ENCODE measurements at places on chromosomes 6 and 20.

GRCh38 chr20:51284871-51285270 lies 257.6 kb downstream of the NFATC2 start:
- DNase-seq = no peak

GRCh38 chr6:70353448-70353847 lies 50.6 kb upstream of the COL9A1 start:
- DNase-seq = no peak

DNA sequence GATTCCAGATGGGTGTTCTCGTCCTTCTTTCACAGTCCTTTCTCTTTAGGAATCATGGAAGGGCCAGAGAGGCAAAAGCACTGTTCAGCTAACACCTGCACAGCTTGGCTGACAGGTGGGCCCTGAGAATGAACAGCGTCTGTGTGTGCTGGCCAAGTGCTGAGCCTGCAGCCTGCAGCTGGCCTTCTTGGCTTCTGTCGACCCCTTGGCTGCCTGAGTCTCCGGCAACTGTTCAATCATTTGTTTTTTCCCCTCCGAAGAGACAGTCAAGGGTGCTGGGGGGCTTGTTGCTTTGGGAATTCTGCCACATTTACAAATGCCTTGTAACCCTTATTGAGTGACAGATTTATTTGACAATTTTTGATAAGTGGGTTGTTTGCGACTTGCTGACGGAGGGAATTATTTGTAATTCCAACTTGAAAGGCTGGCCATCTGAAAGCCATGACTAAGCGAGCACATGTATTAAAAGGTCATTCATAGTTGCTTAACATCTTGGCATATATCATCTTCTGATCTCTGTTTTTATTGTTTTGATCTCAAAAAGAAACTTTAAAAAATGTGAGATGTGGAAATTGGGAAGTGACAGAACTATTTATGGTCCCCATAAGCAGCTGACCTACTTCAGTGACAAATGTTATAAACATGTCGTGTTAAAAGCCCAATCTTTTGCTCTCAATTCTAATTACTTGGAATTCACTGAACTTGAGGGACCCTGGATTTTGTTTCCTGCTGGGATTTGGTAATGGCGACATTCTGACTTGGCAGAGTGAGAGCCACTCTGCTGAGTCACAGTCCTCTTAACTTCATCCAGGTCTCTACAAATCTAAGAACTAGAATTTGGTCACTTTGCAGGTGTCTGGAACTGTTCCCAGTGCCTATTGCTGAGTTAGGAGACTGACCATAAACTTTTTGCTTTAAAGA lies 41.9 kb upstream of the FERMT1 start:
- DNase-seq = no peak

DNA sequence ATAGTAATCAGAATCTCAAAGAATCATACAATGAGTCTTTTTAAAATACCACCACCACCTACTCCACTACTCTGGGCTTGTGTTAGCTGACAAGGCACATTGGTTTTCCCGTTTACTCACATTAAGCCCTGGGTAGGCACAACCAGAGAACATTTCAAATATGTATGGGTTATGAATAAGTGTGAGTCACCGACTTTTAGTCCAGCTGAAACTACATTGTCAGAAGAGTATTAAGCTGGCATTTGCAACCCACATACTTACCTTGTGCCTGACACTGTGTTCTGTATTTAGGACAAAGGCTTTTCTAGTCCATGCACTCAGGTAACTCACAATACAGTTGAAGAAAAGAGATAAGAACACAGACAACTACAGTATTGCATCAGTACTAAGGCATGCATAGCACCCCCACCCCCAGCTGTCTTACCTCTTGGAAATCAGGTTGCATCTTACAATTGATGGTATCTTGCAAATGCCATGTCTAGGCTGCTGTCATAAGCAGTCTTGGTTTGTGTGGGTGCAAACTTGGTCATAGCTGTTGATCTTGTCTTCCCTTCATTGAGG lies 40.3 kb upstream of the AHI1 start:
- no peak for DNase-seq

GRCh38 chr6:43768983-43769525 lies 957 bp upstream of the VEGFA start:
- no peak for DNase-seq

- DNase-seq = no peak
Measured at GRCh38 chr6:166597711-166598440, 11.4 kb upstream of the RAMACL start.

GRCh38 chr20:62845416-62846160 lies 16.0 kb downstream of the TCFL5 start:
- no peak for DNase-seq

- DNase-seq = peak; percentile 48
Measured at GRCh38 chr6:107612762-107613415, 123.0 kb downstream of the SOBP start.

DNA sequence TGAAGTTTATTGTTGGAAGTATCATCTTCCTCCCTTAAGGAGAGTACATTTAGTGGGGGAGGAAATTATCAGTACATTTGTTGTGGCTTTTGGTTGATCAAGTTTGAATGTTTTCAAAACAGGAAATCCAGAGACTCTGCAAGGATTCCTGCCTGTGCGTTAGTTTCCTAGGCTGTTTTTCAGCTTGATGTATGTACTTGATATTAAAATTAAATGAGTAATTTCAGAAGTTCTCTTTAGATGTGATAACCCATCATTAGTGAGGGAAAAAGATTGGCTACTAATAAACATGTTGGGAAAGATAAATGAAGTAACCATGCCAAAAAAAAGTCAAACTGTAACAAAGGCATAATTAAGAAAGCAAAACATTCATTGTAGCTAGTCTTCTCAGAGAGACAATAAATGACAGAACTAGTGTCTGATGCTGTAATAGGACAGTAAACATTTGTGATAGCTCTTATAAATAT lies 88.0 kb upstream of the TULP1 start:
- no peak for DNase-seq

All from Karpas-422 (cell line).